ENCODE measurements at places on chromosomes 7 and 10.

- DNase-seq = no peak
Observed at GRCh38 chr7:36090976-36091873, 61.8 kb upstream of the EEPD1 start.

- no peak for DNase-seq
Observed at GRCh38 chr7:78159545-78159944, 361.0 kb downstream of the PHTF2 start.

- DNase-seq = no peak
Observed at GRCh38 chr10:62177111-62177510, 91.5 kb downstream of the RTKN2 start.

- peak; percentile 73 for DNase-seq
Observed at GRCh38 chr10:15313843-15314242, 57.2 kb downstream of the FAM171A1 start.

All from cerebellar nuclear complex (tissue), 1 donor.